Stimulated activated CD4-positive, alpha-beta T cell treated with anti-CD3 and anti-CD28 coated beads, Interleukin-2, amount 100 ng/mL, for 48 hours (primary cell): ENCODE measurements at places on chromosomes 11 and 22.

DNA sequence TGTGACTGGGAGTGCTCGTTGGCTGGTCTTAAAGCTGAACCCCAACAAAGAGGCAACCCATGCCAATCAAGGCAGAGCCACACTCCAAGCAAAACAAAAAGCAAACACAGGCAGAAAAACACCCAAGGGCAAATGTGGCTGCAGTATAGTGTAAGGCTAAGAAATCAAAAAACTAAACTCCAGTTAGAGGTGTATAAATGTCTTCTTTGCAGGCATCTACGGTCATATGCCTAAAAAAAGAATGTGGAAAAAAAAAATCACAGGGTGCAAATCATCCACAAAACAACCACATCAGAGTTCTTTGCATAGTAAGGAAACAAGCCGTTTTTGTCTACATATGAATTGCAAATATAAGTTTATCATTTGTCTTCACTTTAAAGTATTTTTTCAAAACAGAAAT lies 27.8 kb downstream of the ARFGAP3 start:
- DNase-seq, result no peak

DNA sequence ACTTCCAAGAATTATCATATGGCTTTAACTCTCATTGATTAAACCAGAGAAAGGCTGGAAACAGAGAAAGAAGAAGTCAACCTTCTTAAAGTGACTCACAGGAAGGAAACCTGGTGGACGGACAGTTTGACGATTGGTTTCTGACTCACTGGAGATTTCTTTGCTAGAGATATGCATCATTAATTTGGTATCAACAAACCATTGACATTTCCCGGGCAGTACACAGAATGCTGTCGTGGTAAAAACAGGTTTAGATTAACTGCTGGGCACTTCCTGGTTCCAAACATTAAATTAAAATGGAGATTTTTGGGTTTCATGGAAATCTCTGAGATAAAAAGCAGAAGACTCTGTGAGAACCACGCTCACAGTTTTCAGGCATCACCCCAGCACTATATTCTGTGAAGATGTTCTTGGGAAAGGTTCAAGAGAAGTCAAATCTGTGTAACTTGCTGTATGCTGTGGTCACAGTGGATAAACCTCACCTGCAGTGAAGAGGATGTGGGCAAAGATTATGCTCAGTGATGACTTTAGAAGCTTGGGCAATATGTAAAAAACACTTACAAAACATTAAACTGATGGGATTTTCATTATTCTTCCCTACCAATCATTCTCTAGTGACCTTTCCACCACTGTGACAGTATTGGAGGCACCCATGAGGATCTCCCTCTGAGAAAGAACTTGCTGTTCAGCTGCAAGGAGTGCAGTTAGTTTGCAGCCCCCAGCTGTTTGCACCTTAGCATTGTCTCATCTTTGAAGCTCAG lies 61.1 kb upstream of the CD44 start:
- DNase-seq, result no peak

DNA sequence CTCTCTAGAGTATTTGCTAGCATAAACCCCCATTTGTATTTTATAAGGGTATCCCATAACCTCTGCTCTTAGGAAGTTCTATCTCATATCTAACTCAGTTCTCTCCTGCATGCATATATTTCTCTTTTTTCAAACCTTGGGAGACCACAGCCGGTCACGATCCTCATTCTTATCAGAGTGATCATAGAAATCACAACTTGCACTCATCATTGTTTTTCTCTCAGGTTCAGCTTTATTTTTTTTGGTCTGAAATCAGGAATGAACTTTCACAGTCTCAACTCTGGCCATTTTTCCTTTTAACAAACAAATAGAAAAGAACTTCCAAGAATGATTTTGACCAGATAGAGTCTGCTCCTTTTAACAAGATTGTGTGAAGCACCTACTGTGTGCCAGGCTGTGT lies 98.6 kb upstream of the BLID start:
- no peak for DNase-seq

DNA sequence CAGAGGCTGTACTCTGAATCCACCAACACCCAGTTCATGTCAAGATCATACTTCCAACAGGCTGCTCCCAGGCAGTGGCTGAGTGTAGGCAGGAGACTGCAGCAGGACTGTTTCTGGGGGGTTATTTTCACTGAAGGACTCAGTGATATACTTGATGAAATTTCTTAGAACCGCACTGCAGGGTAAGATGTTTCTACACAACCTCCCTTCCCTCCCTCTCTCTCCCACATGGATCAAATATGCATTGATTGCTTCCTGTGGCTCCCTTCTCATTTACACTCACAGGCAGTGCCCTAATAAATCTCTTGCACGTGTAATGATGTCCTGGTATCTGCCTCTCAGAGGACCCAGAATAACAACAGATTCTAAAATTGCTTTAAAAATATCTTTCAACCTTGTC lies 251.3 kb upstream of the CCDC179 start:
- DNase-seq, result no peak

GRCh38 chr11:21893565-21893867 lies 299.4 kb upstream of the ANO5 start:
- DNase-seq, result no peak

DNA sequence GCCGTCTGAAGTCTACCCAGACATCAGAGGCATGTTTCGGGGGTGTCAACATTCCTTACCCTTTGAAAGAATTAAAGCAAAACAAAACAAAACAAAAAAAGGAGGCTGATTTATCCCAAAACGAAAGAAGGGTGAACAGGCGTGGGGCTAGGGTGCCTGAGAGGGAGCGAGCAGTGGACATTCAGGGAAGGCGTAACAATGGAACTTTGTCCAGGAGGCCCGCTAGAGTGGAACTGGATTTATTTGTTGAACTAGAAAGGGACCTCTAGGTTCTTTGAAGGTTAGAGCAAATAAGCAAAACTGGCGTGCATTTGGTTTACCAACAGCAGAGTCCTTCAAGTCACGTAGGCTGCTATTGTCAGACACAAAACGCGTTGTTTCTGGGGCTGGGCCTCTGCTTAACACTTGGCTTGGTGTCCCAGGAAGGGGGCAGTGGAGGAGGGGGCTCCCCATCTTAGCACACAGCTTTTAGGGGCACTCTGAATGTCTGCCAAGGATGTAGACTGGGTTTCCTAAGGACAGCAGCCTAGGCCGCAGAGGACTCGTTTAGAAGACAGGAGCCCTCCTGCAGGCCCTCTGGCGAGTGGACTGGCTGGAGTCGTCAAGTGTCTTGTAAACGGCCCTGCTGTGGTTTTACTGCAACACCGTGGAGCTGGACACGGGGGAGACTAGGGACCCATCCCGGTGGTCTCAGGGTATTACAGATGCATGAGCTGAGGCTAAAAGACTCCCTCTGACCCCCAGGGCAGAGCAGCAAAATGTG lies 203.7 kb upstream of the SORL1-AS1 start:
- DNase-seq, result no peak

GRCh38 chr22:19578180-19579004 lies 54.2 kb upstream of the CLDN5 start:
- no peak for DNase-seq

DNA sequence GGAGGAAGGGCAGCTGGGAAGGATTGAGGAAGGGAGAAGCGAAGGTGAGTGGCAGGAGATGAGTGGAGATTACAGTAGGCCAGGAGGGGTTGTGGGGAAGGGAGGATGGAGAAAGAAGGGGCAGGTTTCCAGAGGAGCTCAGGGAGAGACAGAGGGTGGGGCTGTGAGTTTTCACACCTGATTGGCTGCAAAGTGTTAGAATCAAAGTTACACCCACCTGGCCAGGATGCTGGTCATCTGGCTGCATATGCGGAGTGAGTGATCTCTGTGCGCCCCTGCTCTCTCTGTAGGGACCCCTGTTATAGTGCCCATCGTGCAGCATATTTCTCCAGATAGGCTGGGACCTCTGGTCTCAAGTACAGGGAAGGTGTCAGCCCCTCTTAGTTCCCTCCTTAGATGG lies 18.3 kb downstream of the AMPD3 start:
- no peak for DNase-seq

GRCh38 chr11:113103932-113104690 lies 142.9 kb downstream of the NCAM1 start:
- DNase-seq, result no peak

GRCh38 chr11:69485337-69486041 lies 4.0 kb downstream of the LINC01488 start:
- DNase-seq, result no peak

DNA sequence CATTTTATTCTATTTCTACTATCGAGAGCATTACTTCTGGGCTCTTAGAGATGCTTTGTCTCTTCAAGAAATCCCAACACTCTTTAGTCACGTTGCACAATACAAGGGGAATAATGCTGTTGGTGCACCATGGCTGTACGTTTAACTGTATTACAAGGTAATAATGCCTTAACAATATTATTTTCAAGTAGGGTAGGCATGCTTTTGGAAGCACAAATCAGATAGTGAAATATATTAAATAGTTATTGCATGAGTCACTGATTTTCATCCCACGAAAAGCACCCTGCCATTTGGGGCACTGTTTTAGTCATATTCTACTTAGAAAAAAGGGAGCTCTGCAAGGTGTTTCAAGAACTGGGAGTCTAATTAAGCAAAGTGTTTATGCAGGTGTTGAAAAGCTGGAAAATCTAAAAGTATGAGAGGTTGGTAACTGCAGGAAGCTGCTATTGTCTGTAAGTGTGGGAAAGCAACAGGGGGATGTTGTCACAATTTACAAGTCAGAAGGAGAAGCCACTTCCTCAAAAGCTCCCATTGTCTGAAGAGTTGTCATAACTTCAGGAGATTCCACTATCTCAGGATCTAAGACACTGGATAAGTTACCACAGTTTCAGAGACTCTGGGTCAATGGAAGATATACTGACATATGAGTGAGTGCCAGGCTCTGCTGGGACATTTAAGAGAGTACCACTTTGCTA lies 218.2 kb downstream of the JRKL start:
- DNase-seq, result no peak

DNA sequence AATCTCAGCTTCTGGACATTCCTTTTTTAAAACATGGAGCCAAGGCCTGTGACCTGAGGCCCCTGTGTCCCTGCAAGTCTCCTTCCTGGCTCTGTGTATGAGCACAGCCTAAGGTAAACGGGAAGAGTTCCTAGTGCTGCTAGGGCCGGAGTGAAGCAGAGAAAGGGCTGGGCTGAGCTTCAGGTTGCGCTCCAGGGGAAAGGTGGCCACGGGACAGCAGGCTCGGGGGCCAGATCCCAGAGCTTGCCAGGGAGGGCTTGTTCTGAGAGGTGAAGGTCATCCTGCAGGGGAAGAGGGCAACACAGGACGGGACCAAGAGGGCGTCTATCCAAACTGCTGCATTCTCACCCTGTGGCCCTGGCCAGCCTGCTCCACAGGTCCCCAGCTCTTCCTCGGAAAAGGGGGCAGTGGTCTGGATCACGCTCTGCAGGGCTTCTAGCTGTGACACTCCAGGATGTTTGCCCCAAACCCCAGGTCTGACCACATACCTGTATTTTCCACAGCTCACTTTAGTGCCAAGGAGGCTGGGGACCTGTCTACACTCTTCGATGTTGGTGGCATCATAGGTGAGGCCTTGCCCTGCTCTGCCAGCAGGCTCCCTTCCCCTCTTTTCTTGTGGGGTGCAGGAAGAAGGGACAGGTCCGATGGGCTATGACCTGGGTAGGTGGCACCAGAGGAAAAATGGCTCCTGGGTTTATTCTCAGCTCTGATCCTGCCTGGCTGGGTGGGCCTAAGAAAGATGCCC lies 20.4 kb downstream of the SLC37A2 start:
- DNase-seq, result no peak

GRCh38 chr11:47433157-47433556 lies 6.9 kb upstream of the PSMC3 start:
- DNase-seq, result no peak

DNA sequence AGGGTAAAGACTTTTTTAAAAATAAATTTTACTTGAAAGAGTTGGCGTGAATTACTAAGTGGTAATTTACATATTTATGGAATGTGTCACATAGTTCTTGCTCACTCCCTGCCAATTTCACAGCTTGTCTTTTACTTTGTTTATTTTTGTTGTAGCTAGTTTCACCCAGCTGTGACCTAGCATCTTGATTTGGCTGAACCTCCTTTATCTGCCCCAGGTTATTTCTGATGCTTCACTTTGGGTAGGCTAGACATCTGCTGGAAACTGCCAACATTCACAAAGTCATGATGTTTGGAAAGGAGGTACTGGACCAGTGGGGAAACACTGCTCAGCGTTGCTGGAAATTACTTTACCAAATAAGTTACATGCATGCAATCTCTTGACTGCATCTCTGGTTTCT lies 1676.0 kb upstream of the RAG2 start:
- no peak for DNase-seq
